ENCODE measurements at places on chromosomes 12 and 14. TPM values are rescaled to one million over a fixed set of nuclear protein-coding genes. Genes with fewer than 3 reads are reported as not detected.

DNA sequence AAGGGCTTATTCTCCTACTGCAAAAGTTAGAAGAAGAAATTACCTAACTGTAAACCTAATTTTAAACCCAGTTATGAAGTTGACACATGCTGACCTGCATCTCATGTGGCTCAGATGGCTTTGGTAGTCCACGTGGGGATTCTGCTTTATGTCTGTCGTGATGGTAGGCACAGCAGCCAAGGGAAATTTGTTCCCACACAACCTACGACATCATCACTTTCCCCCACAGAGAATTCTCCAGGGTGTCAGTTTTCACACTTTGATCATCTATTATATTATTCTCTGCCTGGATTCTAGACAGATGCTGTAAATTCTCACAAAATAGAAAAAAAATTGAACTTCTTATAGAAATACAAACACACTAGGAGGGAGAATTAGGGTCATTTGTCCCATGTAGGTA lies 70.6 kb downstream of the PTHLH start:
- no peak for DNase-seq

GRCh38 chr14:50778721-50779483 lies 52.1 kb downstream of the NIN start:
- DNase-seq, result no peak

DNA sequence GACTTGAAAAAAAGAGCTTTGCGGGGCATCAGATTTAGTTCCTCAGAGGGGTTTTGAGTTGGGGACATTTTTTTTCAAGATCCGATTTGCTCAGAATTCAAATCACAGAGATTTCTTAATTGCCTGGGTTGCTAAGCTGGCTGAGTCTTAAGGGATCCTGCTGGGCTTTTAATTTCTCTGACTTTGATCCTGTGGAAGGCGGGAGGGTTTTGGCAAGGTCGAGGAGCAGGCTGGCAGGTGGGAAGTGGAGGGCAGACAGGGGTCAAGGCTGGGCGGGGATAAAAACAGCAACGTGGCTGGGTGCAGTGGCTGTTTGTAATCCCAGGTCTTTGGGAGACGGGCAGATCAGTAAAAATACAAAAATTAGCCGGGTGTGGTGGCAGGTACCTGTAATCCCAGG lies 33.5 kb upstream of the CCDC63 start:
- DNase-seq, result no peak

DNA sequence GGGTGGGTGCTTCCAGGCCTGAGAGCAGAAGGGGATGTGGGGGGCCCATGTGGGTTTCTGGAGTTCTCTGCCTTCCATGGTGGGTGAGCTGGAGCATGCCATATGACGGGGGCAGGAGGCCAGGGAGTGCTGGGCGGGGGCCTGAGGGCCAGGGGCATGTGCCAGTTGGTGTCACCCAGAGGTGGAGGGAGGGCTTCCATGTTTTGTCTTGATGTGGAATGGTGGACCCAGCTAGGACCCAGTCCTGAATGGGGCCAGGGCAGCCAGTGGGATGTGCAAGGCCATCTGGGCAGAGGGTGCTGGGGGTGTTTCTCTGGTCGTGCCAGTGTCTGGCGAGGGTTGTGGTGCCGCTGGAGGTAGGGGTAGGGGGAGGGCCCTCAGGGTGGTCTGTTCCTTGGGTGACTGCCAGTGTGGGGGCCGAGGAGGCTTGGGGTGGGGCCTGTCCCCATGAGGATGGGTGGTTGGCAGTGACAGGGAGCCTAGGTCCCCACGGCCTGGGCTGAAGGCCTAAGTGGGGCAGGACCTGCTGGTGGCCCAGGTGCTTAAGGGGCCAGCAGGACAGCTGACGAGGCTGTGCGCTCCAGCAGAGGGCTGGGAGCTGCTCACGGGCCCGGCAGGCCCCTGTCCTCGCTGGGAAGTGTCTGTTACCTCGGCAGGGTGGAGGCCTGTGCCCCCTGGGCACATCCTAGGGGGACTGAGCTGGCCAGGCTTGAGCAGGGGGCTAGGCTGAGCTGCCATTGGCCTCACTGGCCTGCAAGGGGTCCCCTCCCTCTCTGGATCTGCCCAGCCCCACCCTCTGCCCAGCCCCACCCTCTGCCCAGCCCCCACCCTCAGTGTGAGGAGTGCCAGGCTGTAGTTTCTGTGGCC lies 26.8 kb downstream of the CEP170B start:
- DNase-seq, result no peak

DNA sequence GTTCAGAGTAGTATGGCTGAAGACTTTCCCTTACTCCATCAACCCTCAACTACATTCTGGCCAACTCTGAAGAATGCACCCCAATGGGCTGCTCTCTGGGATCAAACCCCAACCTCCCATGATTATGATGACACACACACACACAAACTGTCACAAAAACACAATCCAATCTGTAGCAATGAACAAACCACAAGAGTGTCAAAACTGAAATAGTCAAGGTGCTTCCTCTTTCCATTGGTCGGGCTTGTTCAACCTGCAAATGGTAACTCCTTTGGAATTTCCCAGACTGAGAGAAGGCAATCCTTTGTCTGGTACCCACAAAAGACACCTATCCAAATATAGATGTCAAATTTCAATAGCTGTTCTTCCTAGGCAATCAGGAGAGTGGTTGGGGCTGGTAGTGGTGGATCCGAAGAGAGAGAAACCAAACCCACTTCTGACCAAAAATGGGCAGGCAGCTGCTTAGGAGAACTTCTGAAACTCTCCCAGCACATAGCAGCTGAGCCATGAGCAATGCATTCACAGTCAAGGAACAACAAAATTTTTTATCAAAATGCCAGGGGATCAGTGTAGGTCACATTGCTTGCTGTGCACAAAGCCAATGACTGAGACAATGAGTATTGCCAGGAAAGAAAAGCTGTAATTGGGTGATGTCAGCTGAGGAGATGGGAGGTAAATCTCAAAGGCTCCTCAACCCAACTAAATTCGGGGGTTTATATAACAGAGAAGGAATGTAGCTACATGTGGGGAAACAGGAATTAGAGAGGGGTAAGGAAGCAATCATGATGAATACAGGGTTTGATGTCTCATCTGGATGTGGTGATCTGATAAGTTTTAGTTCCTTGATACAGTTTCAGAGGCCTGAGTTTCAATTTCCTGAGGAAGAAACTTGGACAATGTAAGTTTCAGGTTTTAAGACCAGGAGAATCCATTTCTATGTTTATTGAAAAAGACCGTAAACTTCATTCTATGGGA lies 191.4 kb downstream of the KITLG start:
- no peak for DNase-seq

DNA sequence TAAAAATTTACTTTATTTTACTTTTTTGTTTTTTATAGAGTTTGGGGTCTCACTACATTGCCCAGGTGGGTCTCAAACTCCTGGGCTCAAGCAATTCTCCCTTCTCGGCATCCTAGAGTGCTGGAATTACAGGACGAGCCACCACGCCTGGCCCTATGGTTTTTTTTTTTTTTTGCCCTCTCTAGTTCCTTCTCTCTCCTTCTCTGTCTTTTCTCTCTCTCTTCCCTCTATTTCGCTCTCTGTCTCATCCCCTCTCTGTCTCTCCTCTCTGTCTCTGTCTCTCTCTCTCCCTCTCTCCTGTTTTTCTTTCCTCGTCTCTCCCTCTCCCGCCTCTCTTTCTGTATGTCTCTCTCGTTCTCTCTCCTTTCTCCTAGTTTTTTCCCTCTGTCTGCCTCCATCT lies 202.6 kb upstream of the LHX5 start:
- DNase-seq, result no peak

GRCh38 chr14:99459481-99460100 lies 21.1 kb downstream of the SETD3 start:
- DNase-seq, result no peak

The PTPRO gene
- 0.16 TPM for polyA plus RNA-seq

The GPR135 gene
- 2.4 TPM for polyA plus RNA-seq

Measured in AG04450 (cell line).